Spinal cord (tissue), 10 donors: ENCODE measurements at places on chromosomes 7 and 10. TPM values are rescaled to one million over a fixed set of nuclear protein-coding genes. Genes with fewer than 3 reads are reported as not detected.

DNA sequence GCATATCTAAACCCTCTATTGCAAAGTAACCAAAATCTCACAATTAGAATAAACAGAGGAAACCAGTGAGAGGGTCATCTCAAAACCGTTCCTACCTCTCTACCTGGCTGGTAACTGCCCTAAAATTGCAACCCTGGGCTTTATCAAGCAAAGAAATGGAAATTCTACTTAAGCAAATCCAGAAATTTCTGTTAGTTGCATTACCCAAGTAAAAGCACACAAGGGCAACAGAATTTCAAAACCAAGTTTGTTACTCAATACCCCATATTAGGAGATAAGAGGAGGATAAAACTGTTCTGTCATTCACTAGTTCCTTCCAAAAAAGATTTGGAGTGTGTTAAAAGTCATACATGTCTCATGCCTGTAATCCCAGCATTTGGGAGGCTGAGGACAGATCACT, 195.3 kb downstream of the FAM107B start:
- no peak overlapping the region for H3K4me3 ChIP-seq
- no peaks in the 10 kb centered on the region for H3K27me3 ChIP-seq
- H3K4me1 ChIP-seq = peaks cover 19% of the 10 kb centered on the region
- H3K36me3 ChIP-seq = no peaks in the 10 kb centered on the region
- DNase-seq = no peak

The BRAF gene
- 39.5 TPM for total RNA-seq

The RPEL1 gene
- total RNA-seq = not detected

DNA sequence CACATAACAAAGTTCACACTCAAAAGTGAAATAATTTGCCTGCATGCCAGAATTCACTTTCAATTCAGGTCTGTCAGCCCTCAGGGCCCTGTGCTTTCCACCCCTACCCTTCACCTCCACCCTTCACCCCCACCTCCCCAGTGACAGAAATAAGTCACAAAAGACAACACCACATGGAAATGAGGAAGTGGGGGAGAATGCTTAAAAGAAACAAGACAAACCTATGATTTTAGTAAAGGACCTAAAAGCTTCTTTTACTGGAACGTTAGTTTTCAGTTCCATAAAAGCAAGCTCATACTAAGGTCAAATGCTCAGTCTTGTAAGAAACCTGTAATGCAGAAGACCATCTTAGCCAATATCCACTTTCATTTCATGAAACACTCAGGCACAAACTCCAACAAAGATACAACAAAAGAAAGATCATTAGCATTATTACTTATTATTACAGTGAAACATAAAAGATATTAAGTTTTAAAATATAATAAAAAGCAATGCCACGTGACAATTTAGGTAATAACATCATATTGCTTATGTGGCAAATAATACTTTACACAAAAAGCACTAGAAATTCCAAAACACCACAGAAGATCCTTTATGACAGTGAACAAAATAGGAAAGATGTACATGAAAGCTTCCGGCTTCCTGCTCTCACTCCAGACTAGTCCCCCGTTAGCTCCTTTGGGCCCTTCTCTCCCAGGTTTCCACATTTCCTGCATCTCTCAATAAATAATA, 112.1 kb downstream of the LMBR1 start:
- H3K27ac ChIP-seq = no peak overlapping the region
- H3K27me3 ChIP-seq = no peaks in the 10 kb centered on the region
- peaks cover under 1% of the 10 kb centered on the region for H3K36me3 ChIP-seq

DNA sequence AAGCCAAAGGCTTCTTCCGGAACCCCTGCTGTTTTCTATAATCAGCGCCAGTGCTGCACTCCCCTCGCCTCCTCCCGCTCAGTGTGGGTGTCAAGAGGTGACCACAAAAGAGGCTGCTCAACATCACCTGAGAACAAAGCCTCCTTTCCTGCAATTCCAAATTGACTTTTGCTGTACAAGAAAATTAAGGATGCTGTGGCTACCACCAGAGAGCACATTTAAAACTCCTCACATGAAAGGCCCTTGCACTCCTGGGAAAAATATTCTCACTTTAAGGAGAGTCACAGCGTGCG, 96.4 kb downstream of the HIPK2 start:
- DNase-seq = no peak
- H3K27me3 ChIP-seq = no peaks in the 10 kb centered on the region
- no peak overlapping the region for H3K4me3 ChIP-seq
- H3K36me3 ChIP-seq = no peaks in the 10 kb centered on the region
- peaks cover 35% of the 10 kb centered on the region for H3K4me1 ChIP-seq
- H3K27ac ChIP-seq = no peak overlapping the region

The MAT1A gene
- 0.44 TPM for total RNA-seq

DNA sequence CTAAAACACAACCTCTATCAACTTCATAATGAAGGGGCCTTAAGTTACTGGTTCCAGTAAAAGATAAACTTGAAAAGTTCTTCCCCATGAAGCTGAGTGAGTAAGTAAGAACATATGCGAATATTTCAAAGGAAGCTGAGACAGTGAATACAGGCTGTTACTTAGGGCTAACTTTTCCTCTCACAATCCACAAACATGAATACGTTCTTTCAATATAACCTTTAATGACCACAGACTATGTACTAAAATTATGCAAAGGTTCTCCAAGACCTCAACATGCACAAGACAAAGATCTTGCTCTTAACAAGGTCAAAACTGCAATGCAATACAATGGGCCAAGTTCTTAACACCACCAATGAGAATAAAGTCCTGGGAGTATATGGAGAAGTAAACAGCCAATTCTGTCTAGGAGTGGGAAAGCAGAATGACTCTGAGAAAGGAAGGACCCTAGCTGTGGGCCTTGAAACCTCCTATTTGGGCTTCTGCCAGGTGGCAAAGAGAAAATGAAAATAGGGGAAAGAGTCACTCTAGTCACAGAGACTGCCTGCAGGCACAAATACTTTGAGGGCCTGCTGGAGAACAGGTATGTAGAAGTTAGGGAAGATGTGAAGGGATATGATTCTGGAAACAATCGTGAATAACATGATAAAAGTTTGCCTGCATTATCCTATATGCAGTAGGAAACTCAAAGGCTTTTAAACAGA, 43.7 kb downstream of the OSBPL3 start:
- no peak overlapping the region for H3K27ac ChIP-seq
- H3K27me3 ChIP-seq = no peaks in the 10 kb centered on the region
- H3K4me3 ChIP-seq = no peak overlapping the region
